Left ventricle myocardium superior (tissue), 1 donor: ENCODE measurements at places on chromosomes 6 and 20.

GRCh38 chr20:61799928-61800327, 265.8 kb downstream of the TAF4 start:
- DNase-seq = peak; percentile 23

GRCh38 chr6:63671098-63671754, 35.6 kb downstream of the PHF3 start:
- DNase-seq = no peak

- DNase-seq = no peak
Measured at GRCh38 chr20:62879275-62880146, 17.9 kb upstream of the TCFL5 start.

DNA sequence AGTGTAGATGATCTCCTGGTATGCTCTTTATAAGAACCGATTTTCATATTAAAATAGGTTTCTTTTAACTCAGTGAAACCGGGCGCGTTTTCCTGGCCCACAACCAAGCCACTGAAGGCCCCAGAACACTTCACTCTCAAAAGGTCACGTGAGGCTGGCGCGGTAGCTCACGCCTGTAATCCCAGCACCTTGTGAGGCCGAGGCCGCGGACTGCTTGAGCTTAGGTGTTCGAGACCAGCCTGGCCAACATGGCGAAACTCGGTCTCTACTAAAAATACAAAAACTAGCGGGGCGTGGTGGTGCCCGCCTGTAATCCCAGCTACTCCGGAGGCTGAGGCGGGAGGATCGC, 402 bp upstream of the TAF8 start:
- DNase-seq = no peak

GRCh38 chr6:22636452-22636851, 67.1 kb downstream of the HDGFL1 start:
- DNase-seq = no peak

GRCh38 chr6:6393069-6393529, 72.6 kb upstream of the F13A1 start:
- DNase-seq = no peak

GRCh38 chr6:35473075-35473849, 5.1 kb downstream of the RPL10A start:
- DNase-seq = no peak

DNA sequence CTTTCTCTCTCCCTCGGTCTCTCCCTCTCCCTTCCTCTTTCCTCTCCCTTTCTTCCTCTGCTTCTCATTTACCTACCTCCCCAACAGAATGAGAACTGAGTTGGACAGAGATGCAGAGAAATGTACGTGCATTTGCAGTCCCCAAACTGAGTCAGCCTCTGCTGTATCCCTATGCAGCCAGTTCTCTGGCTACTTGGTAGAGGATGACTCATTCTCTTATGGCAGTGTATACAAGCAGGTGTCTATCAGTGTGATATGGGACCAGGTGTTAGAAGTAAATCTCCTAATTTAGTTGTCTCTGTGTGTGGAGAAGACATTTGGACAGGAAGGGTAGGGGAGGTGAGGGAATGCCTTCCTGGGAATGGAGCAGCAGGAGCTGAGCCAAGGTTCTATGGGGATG, 470.8 kb downstream of the CD109 start:
- no peak for DNase-seq

- peak; percentile 77 for DNase-seq
Measured at GRCh38 chr6:43668151-43669028, 19.2 kb downstream of the MRPS18A start.

DNA sequence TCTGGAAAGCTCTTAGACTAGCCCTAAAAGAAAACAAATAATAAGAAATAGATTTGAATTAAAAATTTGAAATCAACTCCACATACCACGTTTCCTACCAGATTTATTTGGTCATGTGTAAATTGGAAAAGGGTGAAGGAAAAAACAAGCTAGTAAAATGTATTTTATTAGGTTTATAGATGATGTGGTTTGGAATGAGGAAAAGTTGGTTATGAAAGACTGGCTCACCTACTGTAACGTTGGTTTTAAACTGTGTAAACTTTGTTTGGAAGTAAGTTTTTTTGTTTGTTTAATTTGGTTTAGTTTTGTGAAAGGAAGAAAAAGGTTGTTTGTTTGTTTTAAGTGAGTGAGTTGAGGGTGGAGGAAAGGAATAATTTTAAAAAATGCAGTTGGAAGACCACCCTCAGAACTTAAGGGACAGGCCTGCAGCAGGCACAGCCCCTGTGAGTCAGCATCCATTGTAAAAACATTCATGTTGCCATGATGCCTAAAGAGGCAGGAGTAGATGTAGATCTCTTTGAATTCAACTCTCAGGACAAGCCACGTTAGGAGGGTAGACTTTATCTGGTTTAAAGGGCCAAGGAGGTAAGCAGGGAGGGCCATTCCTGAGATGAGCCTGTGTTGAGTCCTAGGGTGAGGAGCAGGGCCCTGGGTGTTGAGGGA, 93.7 kb upstream of the SCGN start:
- no peak for DNase-seq

DNA sequence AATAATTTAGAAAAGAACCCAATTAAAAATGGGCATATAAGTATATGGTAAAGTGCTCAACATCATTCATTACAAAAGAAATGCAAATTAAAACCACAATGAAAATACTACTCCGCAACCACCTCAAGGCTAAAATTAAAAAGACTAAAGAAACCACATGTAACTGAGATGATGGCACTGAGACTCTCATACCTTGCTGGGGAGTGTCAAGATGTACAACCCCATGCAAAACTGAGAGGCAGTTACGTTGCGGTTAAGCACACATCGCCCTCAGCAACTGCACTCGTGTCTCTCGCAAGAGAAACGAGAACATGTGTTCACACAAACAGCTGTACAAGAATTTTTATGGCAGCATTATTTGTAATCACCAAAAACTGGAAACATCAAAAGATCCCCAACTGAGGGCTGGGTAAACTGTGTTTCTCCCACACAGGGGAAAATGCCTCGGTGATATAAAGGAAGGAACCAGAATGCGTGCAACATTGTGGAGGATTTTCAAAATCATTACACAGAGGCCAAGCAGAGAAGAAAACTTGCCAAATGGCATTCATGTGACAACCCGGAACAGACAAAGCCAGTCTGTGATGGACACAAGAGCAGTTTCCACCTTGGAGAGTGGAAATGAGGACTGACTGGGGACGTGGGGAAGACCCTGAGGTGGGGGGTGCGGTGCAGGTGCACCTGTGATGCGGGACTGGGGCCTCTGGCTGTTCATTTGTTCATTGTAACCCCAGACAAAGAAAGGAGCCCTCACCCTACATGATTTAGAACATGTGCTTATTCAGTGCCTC, 144.9 kb downstream of the WDR27 start:
- no peak for DNase-seq

GRCh38 chr6:34341481-34341971, 50.9 kb downstream of the NUDT3 start:
- no peak for DNase-seq

DNA sequence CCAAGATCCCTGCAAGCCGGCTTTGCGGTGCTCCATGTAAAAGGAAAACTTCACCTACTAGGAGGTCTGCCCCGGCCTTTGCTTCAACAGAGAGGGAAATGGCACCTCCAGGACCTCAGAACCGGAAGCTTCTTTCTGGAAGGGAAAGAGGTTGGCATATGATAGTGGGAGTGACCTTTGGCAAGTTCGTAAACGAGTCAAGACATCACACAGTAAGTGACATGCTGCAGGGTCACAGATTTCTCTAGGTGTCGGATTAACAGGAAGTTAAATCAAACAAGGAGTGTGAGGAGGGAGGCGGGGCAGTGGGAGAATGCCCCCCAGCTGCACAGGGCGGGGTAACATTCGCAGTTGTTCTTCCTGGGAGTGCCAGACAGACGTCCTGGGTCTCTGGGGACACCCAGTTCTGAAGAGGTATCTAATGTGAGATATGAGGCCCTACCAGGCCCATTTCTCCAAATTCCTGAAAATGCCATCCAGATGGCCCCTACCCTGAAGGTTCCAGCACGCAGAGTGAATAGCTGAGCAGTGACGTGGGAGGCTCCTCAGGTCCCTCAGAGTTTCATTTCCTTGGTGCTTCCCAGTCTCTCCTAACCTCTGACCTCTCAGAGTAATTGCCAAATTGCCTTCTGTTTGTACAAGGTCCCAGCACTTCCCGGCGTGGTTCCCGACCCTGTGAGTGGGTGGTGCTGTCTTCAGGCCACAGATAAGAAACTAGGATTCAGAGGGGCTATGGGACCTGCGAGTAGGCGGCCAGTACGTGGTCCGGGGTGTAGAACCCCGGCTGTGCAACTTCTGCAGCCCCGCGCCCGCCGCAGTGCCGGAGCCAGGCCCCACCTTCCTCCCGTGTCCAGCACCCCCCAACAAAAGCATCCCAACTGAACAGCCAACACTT, 1.9 kb downstream of the RRBP1 start:
- peak; percentile 64 for DNase-seq

GRCh38 chr6:111843347-111844147, 29.7 kb downstream of the FYN start:
- no peak for DNase-seq

DNA sequence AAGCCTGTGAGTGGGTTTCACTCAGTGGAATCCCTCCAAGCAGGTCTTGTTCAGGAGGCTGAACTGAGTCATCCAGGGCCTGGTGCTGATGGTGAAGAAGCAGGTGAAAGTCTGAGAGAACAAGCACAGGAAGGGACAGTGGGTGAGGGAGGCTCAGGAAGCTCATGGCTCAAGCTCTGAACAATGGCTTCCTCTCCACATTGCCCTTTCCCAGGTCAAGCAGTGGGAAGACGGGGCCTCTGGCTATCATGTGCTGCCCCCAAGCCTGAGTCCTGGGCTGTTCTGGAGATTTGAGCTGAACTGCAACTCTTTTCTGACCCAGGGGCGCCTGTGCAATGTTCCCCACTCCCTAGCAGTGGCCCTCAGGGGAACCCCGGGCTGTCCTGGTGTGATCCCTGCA, 3.4 kb downstream of the CST9L start:
- DNase-seq = no peak

- DNase-seq = no peak
Measured at GRCh38 chr6:163984124-163984936, 569.8 kb downstream of the QKI start.

DNA sequence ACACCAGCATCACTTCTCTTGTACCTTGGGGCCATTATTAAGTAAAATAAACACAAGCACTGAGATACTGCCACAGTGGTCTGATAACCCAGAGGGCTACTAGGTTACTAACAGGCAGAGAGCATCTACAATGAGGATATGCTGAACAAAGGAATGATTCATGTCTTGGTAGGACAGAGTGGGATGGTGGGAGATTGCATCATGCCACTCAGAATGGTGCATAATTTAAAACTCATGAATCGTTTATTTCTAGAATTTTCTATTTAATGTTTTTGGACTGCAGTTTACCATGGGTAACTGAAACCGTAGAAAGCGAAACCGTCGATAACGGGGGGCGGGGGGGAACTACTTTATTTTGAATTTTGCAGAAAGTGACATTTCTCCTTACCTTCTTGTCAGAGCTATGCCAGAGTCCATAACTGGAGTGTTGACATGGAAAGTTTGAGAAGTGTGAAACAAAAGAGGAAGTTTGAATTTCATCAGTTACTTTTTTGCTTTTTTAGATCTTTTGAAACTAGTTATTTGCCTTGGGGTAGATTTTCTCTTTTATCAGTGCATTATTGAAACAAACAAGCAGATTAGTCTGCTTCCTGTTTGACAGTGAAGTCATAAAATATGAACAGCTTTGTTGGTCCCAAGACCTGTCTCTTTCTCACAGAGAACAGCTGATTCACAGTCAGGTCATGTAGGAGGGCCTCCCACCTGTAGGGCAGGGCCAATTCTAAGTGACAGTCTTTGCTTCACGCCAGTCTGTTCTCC, 124.9 kb downstream of the KLHL32 start:
- DNase-seq = no peak

- DNase-seq = no peak
Measured at GRCh38 chr6:161503570-161503969, 229.7 kb upstream of the AGPAT4 start.

DNA sequence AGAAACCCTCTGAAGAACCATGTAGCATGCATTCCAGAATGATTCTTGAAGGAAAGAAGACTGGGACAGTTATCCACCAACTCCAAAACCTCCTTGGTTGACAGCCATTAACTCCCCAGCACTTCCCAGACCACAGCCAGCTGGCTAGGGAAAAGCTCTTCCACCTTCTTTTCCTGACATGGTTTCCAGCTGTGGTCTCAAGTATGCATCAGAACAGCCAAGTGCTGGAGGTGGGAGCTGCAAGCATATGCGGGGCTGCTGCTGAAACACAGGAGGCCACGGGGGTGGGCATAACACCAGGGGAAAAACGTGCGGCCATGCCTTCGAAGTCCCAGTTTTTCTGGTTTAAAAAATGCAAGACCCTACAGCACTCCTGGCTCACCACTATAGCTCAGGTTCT, 108.0 kb upstream of the FAM184A start:
- DNase-seq = no peak

DNA sequence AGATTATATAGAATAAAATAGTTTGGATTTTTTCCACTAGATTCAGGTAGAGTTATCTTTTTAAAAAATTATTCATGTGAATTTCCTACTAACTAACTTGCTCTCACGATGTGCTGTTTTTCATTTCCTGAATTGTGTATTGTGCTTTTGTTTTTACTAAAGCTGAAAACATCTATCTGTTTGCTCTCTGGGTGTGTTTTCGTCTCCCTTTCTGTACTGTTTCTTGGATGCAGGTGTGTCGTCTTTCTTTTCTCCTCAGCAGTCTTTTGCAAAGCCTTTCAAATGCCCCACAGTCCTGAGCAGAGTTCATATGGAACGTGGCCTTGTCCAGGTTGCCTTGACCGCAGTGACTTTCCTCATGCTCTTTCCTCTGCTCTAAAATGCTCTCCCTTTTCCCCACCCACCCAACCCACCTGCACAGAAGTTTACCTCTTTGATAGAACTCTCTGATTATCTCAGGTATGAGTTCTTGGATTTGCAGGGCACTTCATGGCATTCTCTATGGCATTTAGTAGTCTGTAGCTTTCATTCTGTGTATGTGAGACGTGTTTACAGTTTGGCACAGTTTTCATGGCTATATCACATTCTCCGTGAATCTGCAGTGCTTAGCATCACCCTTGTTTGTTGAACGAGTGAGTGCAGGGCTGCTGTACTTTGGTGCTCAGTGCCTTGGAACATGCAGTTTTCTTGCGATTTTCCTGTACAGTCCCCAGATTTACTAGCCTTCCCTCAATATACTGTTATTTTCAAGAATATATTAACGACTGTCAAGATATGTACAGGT, 77.1 kb downstream of the FARS2 start:
- no peak for DNase-seq

- DNase-seq = no peak
Measured at GRCh38 chr6:31498748-31499147, 803 bp downstream of the MICB start.

GRCh38 chr6:152669895-152670294, 27.8 kb upstream of the MYCT1 start:
- no peak for DNase-seq

GRCh38 chr20:36644706-36645095, 1.3 kb downstream of the SLA2 start:
- no peak for DNase-seq

GRCh38 chr20:41617059-41617901, 897 bp downstream of the CHD6 start:
- DNase-seq = peak; percentile 56

- DNase-seq = no peak
Measured at GRCh38 chr6:91142154-91142553, 555.3 kb upstream of the MAP3K7 start.

- DNase-seq = no peak
Measured at GRCh38 chr6:151576633-151577032, 82.8 kb downstream of the CCDC170 start.

GRCh38 chr6:120876424-120876823, 457.9 kb downstream of the TBC1D32 start:
- no peak for DNase-seq
